Effector CD8-positive, alpha-beta T cell (primary cell): ENCODE measurements at places on chromosomes 7 and 10.

- no peak for DNase-seq
Observed at GRCh38 chr7:112411186-112411795, 39.0 kb upstream of the IFRD1 start.

GRCh38 chr7:43164757-43165156, 52.3 kb downstream of the HECW1 start:
- DNase-seq, result no peak

DNA sequence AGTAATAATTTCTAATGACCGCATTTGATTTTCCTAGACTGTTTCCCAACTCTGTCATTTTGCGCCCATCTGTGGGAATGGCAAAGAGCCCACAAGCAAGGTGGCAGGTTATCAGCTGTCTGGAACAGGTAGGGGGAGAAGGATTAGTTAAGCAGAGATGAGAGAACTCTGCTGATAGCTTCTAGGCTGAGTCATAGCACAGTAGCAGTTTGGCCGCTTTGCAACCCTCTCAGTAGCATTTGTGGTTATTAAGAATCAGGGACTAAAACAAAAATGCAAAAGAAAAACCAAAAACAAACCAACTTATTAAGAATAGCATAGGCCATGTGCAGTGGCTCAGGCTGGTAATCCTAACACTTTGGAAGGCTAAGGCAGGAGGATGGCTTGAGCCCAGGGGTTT, 602.7 kb upstream of the SORCS1 start:
- no peak for DNase-seq

- DNase-seq, result no peak
Observed at GRCh38 chr7:37433166-37433565, 15.5 kb downstream of the ELMO1 start.

DNA sequence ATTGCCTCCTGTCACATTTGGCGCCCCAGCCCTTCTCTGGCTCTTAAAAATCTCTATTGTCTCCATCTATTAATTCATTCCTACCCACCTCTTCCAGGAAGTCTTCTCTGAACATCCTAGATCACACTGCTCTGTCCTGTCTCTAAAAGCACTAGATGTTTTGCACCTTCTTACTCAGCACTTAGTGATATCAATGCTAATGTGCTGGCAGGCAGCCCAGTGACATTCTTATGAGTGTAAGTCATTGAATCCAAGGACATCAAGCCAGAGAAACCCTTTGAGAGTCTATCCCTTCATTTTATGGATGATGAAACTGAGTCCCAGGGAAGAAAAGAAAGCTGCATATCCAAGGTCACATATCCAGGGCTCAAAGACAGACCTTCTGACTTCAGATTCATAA, 48.3 kb upstream of the PAX2 start:
- no peak for DNase-seq

- DNase-seq, result peak; percentile 52
Observed at GRCh38 chr7:16644636-16645592, 640 bp downstream of the ANKMY2 start.

- DNase-seq, result no peak
Observed at GRCh38 chr7:78702770-78703169, 750.7 kb downstream of the MAGI2 start.

GRCh38 chr10:80133206-80133605, 676 bp downstream of the PLAC9 start:
- no peak for DNase-seq

GRCh38 chr7:19099924-19100323, 17.5 kb downstream of the TWIST1 start:
- DNase-seq, result no peak

DNA sequence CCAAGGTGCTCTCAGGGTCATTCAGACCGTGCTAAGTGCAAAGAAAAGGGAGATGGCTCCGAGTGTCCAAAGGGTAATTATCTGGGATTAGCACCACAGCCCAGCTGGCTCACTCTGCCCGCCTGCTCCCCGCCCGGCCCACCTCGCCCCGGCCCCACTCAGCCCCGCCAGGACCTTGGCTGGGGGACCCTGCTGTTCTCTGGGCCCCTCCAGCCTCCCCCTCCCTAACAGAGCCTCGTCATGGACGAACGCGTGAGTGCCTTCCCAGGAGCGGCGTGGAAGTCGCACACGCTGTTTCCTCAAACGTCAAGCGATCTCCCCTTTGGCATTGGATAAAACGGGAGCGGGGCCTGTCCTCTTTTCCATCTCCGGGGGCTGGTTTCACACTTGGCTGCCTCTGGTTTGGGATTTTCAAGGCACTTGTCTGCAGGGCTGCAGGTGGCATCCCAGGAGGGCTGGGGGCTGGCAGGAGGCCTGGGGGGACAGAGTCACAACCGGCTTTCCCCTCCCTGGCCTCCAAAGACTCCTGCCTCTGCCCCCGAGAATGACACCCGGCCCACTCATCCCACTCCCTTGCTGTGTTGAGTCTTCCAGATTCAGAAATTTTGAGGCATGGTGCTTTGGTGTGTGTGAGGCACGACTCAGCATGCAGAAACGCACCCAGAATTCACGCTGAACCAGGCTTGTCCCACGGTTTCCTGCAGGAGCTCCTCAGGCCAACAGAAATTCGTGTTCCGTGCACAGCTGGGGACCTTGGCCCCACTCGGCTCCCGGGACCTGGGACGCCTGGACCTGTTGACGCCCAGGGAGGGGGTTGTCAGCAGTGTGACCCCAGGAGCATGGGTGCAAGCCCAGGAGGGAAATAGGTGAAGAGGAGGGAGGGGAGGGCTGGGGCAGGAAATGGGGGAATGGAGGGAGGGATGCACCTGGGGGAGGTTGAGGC, 110.0 kb downstream of the PDGFA start:
- no peak for DNase-seq

- no peak for DNase-seq
Observed at GRCh38 chr10:21257191-21257590, 268.3 kb downstream of the SKIDA1 start.

GRCh38 chr7:64947252-64948000, 43.4 kb downstream of the ZNF117 start:
- no peak for DNase-seq

- DNase-seq, result peak; percentile 48
Observed at GRCh38 chr10:91796331-91797047, 1.7 kb upstream of the TNKS2 start.

DNA sequence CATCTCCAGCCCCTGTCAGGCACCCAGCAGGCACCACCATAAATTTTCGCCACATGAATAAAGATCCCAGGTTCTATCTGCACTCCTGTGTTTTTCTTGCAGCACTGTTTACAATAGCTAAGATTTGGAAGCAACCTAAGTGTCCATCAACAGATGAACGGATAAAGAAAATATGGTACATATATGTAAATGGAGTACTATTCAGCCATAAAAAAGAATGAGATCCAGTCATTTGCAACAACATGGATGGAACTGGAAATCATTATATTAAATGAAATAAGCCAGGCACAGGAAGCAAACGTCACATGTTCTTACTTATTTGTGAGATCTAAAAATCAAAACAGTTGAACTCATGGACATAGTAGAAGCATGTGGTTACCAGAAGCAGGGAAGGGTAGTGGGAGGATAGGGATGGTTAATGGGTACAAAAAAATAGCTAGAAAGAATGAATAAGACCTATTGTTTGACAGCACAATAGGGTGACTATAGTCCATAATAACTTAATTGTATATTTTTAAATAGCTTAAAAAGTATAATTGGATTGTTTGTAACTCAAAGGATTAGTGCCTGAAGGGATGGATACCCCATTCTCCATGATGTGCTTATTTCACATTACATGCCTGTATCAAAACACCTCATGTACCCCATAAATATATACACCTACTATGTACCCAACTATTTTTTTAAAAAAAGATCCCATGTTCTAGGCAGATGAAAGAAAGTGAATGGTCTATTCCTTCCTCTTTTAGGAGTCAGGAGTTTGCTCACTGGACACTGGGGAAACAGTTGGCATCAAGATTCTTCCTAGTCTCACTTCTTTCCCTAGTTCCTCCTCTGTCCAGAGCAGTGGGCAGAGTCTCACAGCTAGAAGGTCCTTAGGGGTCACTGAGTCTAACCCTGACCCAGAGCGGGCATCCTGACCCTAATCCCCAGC, 1.0 kb upstream of the NPFFR1 start:
- no peak for DNase-seq

GRCh38 chr7:111368381-111369065, 193.8 kb downstream of the IMMP2L start:
- no peak for DNase-seq
